Stimulated activated CD8-positive, alpha-beta memory T cell treated with anti-CD3 and anti-CD28 coated beads, Interleukin-2, amount 100 ng/mL, for 48 hours (primary cell): ENCODE measurements at places on chromosomes 4 and X.
A peak's percentile ranks its signal among the peaks of the same experiment; 100 is the strongest.

- no peak for DNase-seq
Measured at GRCh38 chr4:19945501-19945900, 306.2 kb upstream of the SLIT2 start.

- no peak for DNase-seq
Measured at GRCh38 chr4:17534705-17535104, 19.7 kb downstream of the CLRN2 start.

GRCh38 chr4:9924750-9925149 lies 96.5 kb downstream of the SLC2A9 start:
- no peak for DNase-seq

- DNase-seq, result no peak
Measured at GRCh38 chr4:5191831-5192230, 140.6 kb downstream of the STK32B start.

- no peak for DNase-seq
Measured at GRCh38 chr4:57122959-57123358, 12.8 kb upstream of the IGFBP7 start.

DNA sequence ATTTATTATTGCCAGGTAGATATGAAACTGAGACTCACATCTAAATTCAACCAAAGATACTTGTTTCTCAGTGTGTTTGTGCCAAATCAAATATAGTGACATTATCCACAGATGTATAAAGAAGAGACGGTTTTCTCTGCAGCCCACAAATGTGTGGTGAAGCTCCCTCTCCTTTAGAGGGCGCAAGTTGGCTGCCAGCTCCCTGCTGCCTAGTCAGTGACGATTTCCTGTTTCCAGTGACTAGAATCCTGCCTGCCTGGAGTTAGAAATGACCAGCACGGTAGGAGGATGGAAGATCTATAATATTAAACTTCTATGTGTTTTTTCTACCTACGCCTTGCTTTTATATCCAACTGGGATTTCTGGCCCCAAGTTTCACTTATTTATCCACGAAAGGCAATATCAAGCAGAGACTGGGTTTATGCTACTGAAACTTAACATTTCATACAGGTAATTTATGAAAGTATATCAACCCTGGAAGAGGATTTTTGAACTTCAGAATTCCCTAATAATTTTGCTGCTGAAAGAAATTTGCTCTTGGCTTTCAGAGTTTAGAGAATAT lies 1793.7 kb upstream of the TENM3 start:
- DNase-seq, result no peak

GRCh38 chr4:185344743-185345538 lies 50.8 kb downstream of the LRP2BP start:
- no peak for DNase-seq

DNA sequence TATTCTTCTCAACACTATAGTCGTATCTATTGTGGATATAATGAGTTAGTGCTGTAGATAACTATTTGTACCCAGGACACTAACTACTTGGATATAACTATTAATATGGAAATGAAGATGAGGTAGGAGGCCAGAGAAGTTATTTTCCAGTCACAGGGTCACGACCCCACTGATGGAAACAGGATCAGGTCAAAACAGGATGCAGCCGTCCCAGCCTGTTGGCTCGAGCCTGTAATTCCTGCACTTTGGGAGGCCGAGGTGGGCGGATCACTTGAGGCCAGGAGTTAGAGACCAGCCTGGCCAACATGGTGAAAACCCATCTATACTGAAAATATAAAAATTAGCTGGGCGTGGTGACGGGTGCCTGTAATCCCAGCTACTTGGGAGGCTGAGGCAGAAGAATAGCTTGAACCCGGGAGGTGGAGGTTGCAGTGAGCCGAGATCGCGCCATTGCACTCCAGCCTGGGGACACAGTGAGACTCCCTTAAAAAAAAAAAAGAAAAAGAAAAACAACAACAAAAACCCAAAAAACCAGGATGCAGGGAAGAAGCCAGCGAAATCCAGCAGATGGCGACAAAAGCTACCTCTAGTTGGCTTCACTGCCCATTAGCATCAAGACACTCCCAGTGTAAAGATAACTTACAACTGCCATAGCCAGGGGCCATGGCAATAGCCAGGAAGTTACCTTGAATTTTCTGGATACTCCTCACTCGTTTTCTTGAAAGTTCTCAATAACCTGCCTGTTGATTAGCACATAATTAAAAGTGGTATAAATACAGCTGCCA lies 37.9 kb upstream of the NKAP start:
- DNase-seq, result no peak

- DNase-seq, result no peak
Measured at GRCh38 chrX:110420771-110421499, 62.3 kb downstream of the RTL9 start.

GRCh38 chr4:100294356-100294755 lies 104.1 kb upstream of the DDIT4L start:
- DNase-seq, result no peak

DNA sequence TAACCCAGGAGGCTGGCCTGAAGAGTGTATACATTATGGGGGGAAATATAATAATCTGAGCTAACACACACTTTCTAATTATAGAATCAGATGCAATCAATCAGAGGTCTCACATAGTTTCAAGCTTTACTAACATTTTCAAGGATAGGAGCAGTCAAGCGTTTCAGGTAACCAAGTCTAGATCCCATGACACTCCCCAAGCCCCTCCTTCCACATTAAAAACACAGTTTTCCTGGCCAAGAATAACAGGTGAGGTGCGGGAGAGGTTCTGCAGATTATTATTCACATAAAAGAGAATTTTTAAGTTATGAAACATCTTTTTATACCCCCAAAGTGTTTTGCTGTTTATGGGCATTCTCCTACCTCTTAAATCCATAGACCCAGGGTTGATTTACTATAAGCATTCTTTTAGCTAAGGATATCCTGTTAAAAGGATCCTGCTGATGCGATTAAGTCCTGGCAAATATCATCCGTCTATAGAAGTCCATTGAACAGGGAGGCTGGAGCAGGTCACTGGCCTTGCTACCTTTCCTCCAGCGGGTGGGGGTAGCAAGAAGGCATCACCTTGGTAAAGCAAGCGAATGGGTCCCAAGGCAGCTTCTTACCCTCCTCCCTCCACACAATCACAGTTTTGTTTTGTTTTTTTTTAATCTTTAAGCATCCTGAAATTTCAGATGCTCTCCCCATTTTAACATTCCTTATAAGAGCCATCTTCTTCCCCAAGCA lies 104.7 kb upstream of the GPM6A start:
- DNase-seq, result no peak

GRCh38 chrX:76920607-76921006 lies 493.1 kb downstream of the MAGEE1 start:
- no peak for DNase-seq

DNA sequence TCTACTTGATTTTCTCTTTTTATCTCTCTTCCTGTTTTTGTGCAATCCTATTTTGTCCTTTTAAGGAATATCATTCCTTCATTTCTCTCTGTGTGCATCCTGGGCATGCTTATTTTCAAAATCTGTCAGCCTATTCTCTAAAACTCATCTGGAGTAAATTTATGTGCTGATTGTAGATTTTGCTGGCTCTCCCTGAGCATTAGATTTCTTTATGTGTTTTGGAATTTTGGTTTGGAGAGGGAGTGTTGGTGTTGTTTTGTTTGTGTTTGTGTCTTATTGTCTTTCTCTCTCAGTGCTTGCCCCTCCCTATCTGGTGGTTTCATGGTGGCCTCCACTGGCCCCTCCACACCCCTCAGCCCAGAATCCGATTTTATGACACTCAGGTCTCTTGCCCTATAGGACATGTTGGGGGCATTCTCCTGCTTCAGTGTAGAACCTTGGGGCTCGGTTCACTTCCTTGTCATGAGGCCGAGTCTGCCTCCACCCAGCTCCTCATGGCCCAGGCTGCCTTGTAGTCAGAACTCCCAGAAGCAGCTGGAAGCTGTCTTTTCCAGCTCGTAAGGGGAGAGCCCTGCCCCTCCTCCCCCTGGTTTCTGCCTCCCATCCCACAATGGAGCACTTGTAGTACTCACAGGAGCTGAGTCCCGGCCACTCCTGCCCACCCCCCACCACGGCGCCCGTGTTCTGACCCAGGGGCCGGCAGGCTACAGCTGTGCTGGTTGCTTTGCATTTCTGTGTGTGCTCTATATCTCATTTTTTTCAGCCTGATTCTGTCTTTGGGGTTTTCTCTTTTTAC lies 24.5 kb upstream of the PJA1 start:
- no peak for DNase-seq

DNA sequence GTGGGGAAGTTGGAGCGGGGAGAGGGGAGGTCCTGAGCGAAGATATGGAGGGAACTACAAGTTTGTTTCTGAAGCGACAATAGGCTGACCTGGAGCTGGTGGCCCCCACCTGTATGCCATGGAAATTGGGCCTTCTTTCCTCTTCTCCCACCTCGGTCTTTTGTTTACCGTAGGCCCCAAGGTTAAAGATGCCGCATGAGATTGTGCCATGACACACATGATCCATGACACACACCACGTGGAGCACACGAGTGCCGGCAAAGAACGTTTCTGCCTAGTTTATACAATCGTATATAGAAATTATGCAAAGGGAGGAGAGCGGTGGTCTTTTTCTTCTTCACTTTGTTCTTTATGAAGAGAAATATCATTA lies 408 bp downstream of the TMEM33 start:
- peak; percentile 2 for DNase-seq

- no peak for DNase-seq
Measured at GRCh38 chr4:133498149-133498548, 349.1 kb downstream of the PCDH10 start.

GRCh38 chr4:108148316-108148715 lies 20.4 kb downstream of the LEF1 start:
- DNase-seq, result no peak

GRCh38 chr4:138455097-138455496 lies 212.9 kb upstream of the SLC7A11 start:
- no peak for DNase-seq

- DNase-seq, result no peak
Measured at GRCh38 chr4:18621186-18621585, 599.6 kb upstream of the LCORL start.

DNA sequence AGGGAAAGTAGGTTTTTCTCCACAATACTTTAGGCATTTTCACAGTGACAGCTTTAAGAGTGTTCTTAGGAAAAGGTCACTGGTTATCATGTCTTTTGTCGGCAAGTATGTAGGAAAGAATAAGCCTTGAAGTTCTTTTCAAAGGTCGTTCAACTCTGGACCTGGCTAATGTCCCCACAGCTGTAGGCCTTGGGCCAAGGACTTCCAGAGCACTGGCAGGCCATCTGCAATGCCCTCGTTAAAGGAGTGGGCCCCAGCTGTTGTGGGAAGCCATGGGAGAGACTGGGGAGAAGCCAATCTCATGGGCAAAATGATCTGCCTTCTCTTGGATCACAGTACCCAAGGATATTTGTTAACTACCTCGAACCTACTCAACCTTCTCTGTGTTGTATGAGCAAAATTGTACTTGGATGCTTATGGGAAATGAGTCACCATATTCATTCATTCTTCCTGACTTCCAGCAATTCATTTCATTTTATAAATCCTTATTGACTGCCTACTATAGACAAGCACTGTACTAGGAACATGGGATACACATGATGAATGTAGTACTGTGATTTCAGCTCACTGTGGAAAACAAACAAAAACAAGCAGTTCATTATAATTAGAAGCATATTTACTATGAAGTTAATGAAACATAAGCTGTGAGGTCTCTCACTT lies 141.1 kb upstream of the KIT start:
- DNase-seq, result no peak

DNA sequence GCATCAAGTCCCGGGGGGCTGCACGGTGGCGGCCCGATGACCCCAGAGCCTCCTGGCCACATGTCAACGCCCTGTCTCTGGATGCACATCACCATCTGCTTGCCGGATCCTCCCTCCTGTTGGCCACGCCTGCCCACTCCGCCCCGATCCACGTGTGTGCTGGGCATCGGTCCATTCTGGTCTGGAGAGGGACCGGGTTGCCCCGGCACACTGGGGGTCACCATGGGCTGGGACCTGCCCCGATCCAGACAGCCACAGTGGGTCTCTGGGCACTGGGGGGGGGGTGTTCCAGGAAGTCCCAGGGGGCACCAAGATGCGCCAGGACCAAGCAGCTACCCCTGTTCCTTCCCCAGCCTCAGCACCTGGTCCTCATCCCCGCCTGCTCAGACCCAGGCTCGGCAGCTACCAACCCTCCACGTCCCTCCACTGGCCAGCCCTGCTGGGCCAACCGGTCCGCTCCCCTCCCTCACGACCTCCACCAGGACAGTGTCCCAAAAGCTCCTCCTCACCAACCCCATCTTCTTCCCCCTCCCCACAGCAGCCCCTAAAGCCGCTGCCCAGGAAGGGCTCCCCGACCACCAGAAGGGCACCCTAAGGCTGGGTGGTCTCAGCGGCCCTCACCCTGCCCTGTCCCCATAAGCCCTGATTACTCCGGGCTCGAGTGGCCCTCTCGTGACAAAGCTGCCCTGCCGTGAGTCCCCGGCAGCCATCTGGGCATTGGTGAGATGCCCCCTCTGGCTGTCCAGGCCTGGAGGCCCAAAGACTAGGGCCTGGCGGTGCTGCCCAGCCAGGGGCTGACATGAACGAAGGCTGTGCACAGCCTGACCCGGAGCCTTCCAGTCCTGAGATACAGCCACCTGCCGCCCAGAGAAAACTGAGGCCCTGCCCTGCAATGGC lies 4.6 kb downstream of the CTBP1 start:
- no peak for DNase-seq

GRCh38 chrX:11064851-11065600 lies 46.1 kb upstream of the HCCS start:
- no peak for DNase-seq

DNA sequence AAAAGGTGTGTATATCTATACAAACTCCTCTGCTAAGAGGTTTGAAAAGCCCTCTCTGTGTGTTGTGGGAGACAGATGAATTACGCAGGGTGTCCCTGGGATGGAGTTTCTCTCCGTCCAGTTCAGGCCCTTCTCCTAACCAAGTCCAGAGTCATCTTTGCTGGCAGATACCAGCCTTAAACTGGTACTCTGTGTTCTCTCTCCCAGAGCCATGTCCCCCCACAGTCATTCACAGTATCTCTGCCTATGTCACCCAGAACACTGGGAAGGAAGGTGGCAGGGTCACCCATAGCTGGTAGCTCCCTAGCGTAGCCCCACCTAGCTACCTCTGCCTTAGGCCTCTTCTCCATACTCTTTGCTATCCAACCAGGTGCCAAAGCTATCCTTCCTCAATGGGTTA lies 8.9 kb downstream of the AMER1 start:
- no peak for DNase-seq

DNA sequence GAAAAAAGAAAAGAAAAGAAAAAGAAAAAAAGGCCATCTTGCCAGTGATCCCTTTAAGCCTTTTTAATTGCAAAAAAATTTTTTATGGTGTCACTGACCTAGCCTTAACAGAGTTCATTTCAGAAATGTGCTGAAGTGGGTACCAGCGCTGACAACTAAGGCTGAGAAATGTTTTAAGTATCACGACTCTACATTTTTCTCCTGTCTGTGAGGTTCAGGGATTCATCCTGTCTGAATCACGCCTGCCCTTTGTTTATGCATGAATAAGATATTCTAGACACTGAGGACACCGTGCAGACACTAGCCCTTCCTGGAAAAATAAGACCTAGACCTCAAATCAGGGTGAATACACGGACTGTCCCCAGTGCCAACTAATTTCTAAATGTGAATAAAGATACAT lies 154.4 kb upstream of the NOCT start:
- DNase-seq, result no peak

GRCh38 chr4:83231620-83232076 lies 53.0 kb downstream of the COQ2 start:
- DNase-seq, result no peak
